ENCODE measurements at places on chromosomes 12 and 14.
A peak's percentile ranks its signal among the peaks of the same experiment; 100 is the strongest.

GRCh38 chr12:107526555-107527180 is 158.9 kb upstream of the PWP1 start:
- no peak for DNase-seq

GRCh38 chr12:124939079-124939420 is 24.6 kb upstream of the UBC start:
- DNase-seq: no peak

DNA sequence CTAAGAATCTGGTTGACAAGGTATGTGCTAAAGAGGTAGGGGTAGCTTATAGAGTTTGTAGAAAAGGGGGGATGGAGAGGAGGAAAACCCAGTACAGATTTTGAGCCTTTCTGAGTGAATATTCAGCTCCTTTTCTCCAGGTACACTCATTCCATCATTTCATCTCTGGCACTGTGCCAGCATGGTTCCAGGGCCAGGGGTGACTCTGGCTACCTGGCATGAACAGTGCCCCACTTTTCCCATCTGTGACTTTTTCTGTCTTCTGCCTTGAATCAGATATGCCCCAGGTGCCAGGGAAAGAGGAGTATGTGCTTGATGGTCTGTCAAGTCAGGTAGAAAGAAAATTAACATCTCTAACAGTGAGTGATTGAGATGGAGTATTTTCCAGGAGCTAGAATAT is 175.7 kb downstream of the CACNA1C start:
- no peak for DNase-seq

DNA sequence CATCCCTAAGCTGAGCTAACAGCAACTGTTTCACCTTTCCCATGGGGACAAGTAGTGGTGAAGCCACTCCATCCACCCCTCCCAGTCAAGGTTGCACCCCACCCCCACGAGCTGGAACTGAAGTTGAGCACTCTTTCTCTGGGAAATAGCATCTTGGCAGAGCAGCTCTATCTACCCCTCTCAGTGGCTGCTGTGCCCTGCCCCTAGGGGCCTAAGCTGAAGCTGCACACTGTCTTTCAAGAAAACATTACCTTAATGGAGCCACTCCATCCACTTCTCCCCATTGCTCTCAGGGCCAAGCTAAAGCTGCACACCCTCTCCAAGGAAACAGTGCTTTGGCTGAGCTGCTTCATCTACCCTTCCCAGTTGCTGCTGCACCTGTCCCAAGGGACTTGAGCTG is 170.6 kb upstream of the CCDC196 start:
- no peak for DNase-seq

DNA sequence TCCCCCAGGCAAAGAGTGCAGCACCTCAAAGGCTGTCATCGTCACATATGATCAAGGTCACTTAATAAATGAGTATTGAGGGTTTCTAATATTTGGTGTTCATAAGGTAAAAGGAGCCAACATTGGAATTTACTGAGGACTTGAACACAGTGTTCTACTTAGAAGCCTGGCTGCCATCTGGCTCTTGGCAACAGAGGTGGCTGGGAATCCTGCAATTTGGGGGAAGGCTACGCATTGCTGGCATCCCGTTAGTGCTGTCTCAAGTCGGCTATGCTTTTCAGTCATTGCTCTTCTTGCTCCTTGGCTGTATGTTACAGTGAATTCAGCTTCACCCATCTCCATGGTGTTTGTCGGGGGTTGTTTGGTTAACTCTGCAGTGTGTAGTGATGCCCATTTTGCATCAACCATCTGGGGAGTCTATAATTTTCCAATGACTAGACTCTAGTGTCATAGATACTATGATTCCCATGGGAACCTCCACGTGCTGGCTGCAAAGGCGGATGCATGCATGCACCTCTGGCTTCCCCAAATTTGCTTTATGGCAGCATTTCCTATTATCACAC is 12.9 kb upstream of the SLC24A4 start:
- no peak for DNase-seq

DNA sequence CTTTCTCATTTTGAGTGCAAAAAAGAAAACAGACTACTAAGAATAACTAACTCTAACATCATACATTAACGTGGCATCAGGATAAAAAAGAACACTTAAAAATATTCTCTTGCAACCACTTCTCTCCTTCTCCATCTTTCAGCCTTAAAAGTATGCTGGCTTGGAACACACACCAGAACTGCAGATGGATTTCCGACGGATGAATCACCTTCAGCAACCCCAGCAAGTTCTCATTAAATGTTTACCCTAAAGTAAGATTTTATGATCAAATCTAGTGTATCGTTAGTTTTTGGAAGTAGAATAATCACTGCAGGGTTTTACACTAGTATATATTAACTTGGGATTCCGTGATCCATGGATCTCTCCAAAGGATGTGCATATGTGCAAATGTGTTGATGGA is 1.2 kb downstream of the NEK9 start:
- DNase-seq: no peak

DNA sequence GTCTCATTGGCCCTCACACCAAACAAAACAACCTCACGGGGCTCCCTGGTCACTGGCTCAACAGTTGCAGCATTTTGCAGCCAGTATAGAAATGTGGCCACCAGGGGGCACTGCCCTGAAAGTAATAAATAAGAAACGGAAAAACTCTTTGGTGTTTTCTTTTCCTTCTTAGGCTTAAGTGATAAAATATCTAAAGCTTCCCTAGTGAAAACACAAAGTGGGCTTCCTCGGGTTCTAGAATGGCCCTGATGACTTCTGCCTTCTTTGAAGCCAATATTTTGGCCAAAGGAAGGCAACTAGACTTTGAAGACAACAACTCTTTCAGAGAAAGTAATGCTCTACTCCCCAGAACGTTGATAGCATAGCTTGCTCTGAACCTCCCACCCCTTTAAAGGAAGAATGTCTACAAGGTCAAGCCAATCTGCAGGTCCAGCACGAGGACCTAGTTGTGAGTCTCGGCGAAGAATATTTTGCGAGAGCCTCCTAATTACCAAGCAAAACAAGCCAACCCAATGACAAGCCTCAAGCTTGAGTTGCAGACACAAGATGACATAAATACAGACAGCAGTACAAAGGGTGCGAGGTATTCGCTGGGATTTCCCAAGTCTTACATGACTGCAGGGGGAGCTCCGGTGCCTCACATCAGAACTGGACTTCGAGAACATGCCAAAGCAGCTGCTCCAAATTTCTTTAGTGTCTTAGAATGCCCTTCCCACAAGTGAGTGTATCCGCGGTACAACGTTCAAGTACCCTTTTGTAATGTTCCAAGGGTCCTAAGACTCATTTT is 2.6 kb downstream of the ITPK1 start:
- peak; percentile 53 for DNase-seq

DNA sequence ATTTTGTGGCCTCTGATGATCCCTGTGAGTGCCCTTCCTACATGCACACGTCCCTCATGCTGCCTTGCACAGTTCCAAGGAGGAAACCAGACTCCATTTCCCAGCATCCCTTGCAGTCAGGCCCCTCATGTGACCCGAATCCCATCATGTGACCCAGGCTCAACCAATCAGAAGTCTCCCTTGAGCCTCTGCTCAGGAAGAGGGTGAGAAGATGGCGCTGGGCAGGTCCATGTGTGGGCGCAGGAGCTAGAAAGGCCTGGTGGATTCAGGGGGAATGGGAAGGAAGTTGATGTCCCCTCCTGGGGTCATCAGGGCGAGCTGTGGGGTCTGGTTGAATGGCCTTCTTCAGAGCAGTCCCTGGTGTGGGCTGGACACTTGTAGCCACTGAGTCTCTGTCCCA is 240.5 kb downstream of the ADGRD1 start:
- no peak for DNase-seq

DNA sequence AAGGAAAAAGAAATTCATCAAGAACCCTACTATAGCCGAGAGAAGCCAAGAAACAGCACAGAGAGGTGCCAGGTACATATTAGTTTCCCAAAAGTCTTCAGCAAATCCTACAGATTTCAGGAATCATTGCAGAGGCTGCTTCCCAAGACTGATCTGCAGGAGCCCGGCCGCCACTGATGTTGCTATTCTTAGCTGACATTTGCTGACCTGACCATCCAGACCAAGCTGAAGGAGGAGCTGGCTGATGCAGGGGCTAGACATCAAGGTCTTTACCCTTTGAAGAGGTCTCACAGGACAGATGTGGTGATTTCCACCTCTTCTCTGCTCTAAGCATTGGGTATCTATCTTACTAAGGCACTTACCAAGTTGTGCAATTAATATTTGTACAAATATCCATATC is 444.8 kb upstream of the SOX5 start:
- DNase-seq: no peak

- no peak for DNase-seq
These were observed 77.0 kb upstream of the FOXN3 start for GRCh38 chr14:89493877-89494634.

DNA sequence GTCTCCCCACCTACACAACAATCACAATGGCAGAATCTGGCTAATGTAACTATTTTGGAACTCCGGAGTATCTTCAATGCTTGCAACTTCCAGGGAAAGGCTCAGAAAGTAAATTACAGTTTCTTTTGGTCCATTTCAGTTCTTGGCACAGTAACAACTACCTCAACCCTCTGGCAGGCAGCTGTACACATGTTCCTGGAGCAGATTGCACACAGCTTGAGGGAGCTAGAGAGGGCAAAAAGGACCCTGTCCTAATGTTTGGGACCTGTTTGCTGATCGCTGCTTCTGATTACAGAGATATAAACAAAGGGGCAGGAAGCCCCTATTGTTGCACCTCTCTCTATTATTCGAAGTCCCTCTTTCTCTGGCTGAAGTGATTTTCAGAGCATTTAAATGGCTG is 35.2 kb upstream of the SLC38A1 start:
- DNase-seq: no peak

DNA sequence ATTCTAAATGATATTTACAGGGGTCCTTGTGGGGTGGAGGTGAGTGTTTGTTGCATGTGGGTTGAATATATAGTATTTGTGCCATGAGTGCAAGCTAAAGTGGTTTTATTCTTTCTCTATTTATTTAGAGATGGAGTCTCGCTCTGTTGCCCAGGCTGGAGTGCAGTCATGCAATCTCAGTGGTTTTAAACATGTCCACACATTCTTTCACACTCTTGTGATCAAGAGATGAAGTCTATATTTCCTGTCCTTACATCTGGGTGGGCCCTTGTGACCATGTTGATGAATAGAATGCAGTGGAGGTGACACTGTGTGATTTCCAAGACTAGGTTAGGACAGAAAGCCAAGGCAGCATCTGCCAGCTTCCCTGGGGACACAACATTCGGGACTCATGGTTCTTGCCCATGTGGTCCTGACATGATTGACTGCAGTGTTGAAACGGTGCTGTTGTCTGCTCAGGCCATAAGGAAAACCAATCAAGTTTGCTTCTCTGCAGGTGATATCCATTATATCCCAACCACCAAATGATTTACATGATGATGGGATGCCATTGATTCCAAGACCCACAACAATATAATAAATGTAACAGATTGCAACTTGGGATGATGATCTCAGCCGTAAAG is 172.6 kb downstream of the SUDS3 start:
- DNase-seq: no peak

DNA sequence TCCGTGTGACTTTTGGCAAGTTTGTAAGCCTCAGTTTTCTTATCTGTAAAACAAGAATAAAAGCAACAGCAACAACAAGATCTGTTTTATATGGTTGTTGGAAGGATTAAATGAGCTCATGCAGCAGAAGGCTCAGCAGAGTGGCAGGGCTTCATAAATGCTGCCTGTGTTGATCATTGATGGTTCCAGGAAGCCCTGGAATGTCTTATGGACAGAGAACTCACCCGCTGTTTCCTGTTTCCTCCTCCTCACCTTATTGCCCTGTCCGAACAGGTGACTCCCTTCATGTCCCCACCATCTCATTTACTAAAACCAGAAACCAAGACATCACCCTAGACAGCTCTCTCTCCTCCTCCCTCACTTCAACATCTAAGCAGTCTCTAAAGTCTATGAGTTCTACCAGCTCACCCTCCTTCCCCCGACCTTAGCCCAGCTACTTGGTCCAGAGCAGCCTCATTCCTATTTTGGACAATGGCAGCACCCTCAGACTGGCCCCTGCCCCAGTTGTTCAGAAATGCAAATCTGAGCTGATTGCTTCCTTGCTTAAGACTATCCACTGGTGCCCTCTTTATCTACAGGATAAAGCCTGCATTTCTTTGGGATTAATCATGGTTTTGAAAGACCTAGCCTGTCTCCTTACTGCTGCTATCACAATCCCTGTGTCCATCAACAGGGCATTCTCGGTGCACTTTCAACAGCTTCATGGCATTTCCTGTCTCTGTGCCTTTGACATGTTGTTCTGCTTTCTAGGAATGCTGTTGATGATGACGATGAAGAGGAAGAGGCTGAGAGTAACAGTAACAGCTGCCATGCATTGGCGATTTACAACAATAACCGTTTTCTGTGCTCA is 21.4 kb upstream of the GSG1 start:
- no peak for DNase-seq

- DNase-seq: peak; percentile 22
These were observed 947 bp downstream of the AEBP2 start for GRCh38 chr12:19440019-19440858.

GRCh38 chr12:68290126-68290525 is 36.7 kb upstream of the IL22 start:
- DNase-seq: no peak

DNA sequence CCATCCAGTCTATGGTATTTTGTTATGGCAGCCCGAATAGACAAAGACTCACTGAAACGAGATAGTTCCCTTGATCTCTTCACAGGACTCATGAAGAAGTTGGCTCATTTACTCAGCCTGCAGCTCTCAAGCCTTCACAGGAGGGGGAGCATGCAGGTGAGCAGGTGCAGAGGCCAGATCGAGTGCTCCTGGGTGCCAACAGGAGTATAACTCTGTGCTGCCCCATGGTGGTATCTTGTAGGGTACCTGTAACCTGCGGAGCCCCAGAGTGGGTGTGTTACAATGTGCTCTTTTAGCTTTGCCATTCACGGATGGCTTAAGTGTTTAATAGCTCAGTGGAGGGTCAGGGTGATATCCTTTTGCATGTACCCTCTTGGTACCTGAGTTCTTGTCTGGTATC is 159.5 kb downstream of the METTL25 start:
- DNase-seq: no peak

GRCh38 chr14:53742233-53742620 is 214.4 kb downstream of the BMP4 start:
- DNase-seq: no peak

GRCh38 chr14:95185033-95185766 is 27.9 kb upstream of the DICER1 start:
- no peak for DNase-seq

DNA sequence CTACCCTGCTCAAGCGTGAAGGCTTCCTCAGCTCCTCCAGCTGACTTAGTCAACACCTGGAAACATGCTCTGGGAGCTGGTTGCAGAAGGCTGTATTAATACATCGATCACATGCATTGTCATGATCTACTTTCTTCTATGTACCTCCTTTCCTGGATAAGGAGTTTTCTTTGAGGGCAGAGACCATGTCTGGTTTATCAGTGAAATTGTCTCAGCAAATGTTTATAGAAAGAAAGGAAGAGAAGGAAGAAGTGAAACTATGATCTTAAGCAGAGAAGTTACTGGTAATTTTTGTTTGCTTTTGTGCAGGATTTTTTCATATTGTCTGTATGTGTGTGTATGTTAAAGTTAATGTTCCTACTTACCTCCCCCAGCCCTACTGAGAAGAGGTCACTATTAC is 4.5 kb downstream of the DYRK4 start:
- DNase-seq: no peak

Measured in activated CD4-positive, CD25-positive, alpha-beta regulatory T cell (primary cell).